ENCODE measurements at places on chromosomes 7 and 10.

DNA sequence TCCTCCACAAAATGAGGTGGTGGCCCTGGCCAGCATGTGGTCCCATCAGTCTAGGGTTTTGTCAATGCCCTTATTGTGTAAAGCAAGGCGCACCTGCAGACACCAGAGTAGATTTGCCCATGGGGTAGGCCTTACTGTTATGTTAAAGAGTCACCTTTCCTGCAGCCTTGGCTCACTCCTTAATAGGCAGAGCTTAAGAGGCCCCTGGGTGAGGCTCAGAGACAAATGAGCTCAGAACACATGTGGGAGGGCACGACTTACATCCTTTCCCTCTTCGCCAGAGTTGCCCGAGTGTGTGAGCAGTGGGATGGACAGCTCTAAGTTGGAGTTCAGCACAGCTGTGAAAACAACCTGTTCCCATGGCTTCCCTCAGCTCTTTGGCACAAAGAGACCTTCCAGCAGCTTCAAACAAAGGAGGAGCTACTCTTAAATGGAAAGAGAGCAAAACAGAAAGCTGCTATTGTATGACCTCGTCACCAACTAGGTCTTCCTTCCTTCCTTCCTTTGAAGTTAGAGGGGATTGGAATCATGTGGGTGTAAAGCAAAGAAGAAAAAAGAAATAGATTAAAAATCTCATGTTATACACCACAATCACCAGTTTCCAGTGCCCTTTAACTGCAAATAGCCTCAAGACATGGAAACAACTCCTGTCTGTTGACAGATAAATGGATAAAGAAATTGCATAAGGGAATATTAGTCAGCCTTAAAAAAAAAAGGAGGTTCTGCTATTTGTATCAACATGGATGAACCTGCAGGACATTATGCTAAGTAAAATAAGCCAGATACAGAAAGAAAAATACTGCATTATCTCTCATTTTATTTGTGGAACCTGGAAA, 11.9 kb upstream of the XPNPEP1 start:
- H3K36me3 ChIP-seq = no peaks in the 10 kb centered on the region
- no peak overlapping the region for H3K4me3 ChIP-seq
- peak; percentile 74 for DNase-seq
- no peaks in the 10 kb centered on the region for H3K27me3 ChIP-seq
- H3K27ac ChIP-seq = no peak overlapping the region

- no peak overlapping the region for H3K4me3 ChIP-seq
- no peak overlapping the region for H3K27ac ChIP-seq
- no peaks in the 10 kb centered on the region for H3K27me3 ChIP-seq
- H3K4me1 ChIP-seq = no peaks in the 10 kb centered on the region
These were observed 43.6 kb upstream of the DIP2C start for GRCh38 chr10:733086-733485.

GRCh38 chr7:35613150-35613549, 81.8 kb downstream of the HERPUD2 start:
- no peak overlapping the region for H3K27ac ChIP-seq
- no peaks in the 10 kb centered on the region for H3K27me3 ChIP-seq
- H3K4me3 ChIP-seq = no peak overlapping the region
- no peaks in the 10 kb centered on the region for H3K4me1 ChIP-seq
- H3K36me3 ChIP-seq = no peaks in the 10 kb centered on the region

- H3K27me3 ChIP-seq = no peaks in the 10 kb centered on the region
- H3K36me3 ChIP-seq = no peaks in the 10 kb centered on the region
- H3K27ac ChIP-seq = no peak overlapping the region
- no peak overlapping the region for H3K4me3 ChIP-seq
- no peaks in the 10 kb centered on the region for H3K4me1 ChIP-seq
These were observed 56.7 kb upstream of the MYO3A start for GRCh38 chr10:25877296-25877695.

DNA sequence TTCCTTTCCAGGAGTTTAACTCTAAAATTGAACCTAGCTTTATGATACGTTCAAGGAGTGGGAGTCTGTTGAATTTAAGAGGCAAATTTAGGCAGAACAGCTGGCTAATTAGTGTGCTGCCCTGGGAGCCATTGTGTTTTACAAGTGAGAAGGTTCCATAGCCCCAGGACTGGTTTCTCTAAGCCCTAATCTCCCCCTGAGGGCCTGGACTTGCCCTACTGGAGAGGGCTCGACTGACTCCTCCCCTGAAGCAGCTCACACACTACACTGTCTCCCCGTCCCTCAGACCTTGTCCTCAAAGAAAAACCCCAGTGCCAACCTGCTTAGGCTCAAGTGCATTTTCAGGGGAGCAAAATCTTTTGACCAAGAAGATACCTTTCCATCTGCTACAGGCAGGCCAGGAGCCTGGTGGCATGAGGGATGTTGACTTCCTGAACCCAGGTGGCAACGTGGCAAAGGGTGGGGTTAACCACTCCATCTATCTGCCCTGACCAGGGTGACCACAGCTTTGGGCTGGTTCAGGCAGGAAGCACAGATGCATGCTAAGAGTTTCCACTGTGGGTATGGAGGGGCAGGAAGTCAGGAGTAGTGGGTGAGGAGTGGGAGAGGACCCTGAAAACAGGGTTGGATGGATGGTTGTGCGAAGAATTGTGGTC, 68.9 kb upstream of the CARD11 start:
- no peaks in the 10 kb centered on the region for H3K4me1 ChIP-seq
- H3K27me3 ChIP-seq = no peaks in the 10 kb centered on the region
- no peaks in the 10 kb centered on the region for H3K36me3 ChIP-seq
- no peak overlapping the region for H3K27ac ChIP-seq
- no peak overlapping the region for H3K4me3 ChIP-seq

DNA sequence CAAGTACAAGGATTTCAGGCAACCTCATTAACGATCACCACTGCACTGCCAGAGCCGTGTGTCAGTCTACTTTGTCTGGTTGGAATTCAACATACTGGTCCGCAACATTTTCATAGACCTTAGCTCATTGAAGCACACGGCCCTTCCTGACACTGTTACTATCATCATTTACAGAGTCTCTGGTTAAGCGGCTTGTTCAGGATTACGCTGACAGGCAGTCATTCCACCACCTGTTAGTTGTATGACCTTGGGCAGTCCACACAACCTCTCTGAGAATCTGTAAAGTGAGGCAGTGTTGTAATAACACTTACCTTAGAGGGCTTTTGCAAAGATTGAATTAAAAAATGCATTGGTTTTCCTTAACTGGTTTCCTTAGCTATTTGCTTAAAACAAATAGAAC, 112.6 kb downstream of the AOAH start:
- H3K4me1 ChIP-seq = no peaks in the 10 kb centered on the region

- H3K36me3 ChIP-seq = no peaks in the 10 kb centered on the region
- DNase-seq = no peak
- peaks cover 41% of the 10 kb centered on the region for H3K4me1 ChIP-seq
These were observed 34.4 kb downstream of the DLG5 start for GRCh38 chr10:77892021-77892739.

DNA sequence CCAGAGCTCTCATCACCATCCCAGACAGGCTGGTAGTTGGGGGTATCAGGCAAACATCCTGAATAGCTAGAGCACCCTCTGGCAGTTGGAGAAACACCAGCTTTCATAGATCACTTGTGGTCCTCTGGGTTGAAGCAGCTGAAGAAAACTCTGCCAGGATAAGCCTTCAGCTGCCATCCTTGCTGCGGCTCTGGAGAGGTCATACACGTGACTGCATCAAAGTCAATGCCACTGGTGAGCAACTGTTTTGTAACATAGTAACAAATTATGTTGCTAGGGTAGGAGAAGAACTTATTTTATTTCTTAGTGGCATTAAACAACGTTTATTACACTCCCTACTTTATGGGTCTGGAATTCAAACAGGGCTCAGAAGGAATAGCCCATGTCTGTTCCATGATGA, 19.2 kb upstream of the PANK1 start:
- no peaks in the 10 kb centered on the region for H3K36me3 ChIP-seq
- H3K27ac ChIP-seq = no peak overlapping the region
- H3K4me1 ChIP-seq = no peaks in the 10 kb centered on the region
- DNase-seq = no peak

DNA sequence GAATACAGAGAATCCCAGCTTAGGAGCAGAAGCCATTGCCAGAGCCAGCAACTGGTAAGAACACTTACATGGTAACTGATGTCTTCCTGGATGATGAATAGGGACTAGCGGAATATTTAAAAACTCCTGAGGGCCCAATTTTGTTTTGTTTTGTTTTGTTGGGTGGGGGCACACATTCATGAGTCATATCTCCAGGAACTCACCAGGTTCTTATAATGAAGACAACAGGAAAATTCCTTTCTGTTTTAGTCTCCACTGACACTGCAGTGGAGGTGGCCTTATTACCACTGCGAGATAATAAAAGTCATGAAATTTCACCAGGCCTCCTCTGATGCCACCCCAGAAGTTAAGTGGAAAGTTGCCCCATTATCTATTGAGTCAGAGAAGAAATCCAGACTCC, 6.6 kb upstream of the CUZD1 start:
- no peaks in the 10 kb centered on the region for H3K27me3 ChIP-seq
- no peak overlapping the region for H3K4me3 ChIP-seq
- no peaks in the 10 kb centered on the region for H3K36me3 ChIP-seq
- H3K27ac ChIP-seq = no peak overlapping the region

GRCh38 chr7:68200051-68200670, 1203.5 kb downstream of the TYW1 start:
- no peaks in the 10 kb centered on the region for H3K27me3 ChIP-seq
- H3K4me3 ChIP-seq = no peak overlapping the region
- H3K27ac ChIP-seq = no peak overlapping the region
- no peak for DNase-seq
- H3K4me1 ChIP-seq = no peaks in the 10 kb centered on the region
- no peaks in the 10 kb centered on the region for H3K36me3 ChIP-seq

DNA sequence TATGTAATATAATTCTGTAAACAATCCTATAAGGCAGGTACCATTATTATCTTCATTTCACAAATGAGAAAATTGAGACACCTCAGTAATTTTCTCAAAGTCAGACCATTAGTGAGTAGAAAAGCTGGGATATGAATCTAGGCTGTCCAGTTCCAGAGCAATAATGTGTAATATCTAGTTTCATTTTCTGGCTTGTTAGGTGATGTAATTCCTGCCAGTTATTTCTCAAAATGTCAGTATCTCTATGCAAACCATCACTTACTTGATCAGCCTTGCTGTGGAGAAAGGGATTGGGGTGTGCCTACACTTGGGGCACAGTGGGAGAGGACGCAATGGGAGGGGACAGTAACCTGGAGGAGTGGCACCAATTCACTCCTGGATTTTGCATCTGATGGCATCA, 157.5 kb downstream of the LYZL1 start:
- no peak overlapping the region for H3K4me3 ChIP-seq
- no peaks in the 10 kb centered on the region for H3K36me3 ChIP-seq
- H3K27ac ChIP-seq = no peak overlapping the region
- DNase-seq = no peak
- no peaks in the 10 kb centered on the region for H3K4me1 ChIP-seq

DNA sequence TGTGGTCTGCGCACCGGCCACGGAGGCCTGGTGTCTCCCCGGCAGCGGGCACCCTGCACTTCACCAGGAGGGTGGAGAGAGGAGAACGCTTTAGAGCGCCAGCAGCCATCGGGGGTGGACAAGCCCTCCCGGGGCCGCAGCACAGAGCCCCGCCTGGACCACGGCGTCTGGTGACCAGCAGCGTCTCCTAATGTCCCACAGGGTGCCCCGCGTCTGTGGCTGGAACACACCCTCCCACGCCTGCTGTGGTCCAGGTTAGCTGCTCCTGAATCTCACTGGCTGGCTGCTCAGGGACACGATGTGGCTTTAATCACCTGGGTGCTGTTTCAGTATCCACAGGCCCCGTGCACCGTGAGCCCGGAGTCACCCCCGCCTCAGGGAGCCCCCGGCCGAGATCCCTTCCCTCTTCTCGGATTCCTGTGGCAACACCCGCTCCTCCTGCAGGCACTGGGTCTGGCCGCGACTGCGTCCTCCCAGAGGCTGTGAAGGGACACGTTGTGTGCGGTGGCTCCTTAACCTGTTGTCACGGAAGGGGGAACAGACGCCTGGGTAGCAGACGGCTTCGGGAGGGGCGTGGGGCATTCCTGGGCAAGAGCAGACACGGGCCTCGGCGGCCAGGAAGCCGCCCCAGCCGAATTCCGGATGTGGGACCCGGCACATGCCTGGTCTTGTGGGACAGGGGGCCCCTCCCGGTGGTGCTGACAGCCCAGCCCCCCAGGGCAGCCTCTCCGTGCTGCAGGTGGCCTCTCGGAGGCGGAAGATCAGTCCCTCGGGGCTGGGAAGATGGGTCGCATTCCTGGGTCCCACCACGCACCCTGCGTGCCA, 78.9 kb downstream of the FOXL3 start:
- no peaks in the 10 kb centered on the region for H3K36me3 ChIP-seq
- peaks cover 10% of the 10 kb centered on the region for H3K4me1 ChIP-seq
- H3K4me3 ChIP-seq = no peak overlapping the region
- H3K27ac ChIP-seq = no peak overlapping the region

GRCh38 chr10:62373995-62374861, at the start of gene ZNF365:
Gene ZNF365 (plus strand): TSS chr10:62374369. CDS start chr10:62376194, 1,825 bp downstream.
- H3K4me1 ChIP-seq = no peaks in the 10 kb centered on the region
- no peak within 1 kb of the TSS for H3K27ac ChIP-seq
- H3K4me3 ChIP-seq = peak within 1 kb of the TSS; percentile 55
- H3K27me3 ChIP-seq = no peaks in the 10 kb centered on the region
- H3K36me3 ChIP-seq = no peaks in the 10 kb centered on the region

DNA sequence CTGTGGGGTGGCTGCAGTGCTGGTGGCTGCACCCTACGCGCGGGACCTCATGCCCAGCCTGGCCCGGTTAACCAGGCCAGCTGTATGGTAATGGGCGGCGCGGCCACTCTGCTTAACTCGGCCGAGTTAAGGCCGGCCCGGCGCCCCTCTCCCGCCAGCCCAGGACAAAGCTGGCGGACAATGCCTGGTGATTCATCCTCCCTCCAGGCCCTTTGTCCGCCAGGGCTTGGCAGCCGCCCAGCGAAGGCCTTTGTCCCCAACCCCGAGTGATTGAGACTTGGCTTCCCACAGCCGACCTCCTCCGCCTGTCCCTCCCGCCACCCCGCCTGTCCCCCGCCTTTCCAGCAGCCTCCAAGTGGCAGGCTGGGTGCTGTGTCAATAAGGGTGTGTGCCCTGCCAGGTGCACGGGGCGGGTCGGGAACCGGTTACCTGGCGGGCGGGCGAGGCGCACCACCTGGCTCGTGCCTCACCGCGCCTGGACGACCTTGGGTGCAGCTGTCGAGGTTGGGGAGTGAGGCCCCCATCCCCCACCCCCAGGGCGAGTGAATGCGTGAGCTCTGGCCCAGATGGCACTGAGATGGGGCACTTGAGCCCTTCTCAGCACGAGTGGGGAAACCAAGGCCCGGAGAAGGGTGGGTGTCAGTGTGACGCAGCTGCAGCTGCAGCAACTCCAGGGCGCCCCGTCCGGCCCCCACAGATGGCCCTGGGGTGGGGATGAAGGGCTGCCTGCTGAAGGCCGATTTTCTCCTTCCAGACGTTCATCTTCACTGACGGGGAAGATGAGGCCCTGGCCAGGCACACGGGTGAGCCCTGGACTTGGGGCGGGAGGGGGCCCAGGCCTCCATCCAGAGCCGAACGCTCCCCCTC, 4.6 kb downstream of the LFNG start:
- H3K4me3 ChIP-seq = no peak overlapping the region
- no peaks in the 10 kb centered on the region for H3K27me3 ChIP-seq
- no peaks in the 10 kb centered on the region for H3K4me1 ChIP-seq
- DNase-seq = peak; percentile 96
- H3K27ac ChIP-seq = peak overlapping the region; percentile 32
- peaks cover 4% of the 10 kb centered on the region for H3K36me3 ChIP-seq

GRCh38 chr10:536935-537334, 152.5 kb downstream of the DIP2C start:
- no peak overlapping the region for H3K27ac ChIP-seq
- no peaks in the 10 kb centered on the region for H3K36me3 ChIP-seq
- no peak for DNase-seq
- no peaks in the 10 kb centered on the region for H3K4me1 ChIP-seq

- no peaks in the 10 kb centered on the region for H3K36me3 ChIP-seq
These were observed 79.0 kb upstream of the TMEM168 start for GRCh38 chr7:112869111-112869774.
